Thymus (tissue), 14 donors: ENCODE measurements at places on chromosomes 5 and 9. TPM values are rescaled to one million over a fixed set of nuclear protein-coding genes. Genes with fewer than 3 reads are reported as not detected.

Gene CEL
- 3.2 TPM for polyA plus RNA-seq

Gene IFNB1
- polyA plus RNA-seq, result 0.11 TPM

Gene KDM3B
- polyA plus RNA-seq, result 40.0 TPM

Gene LYSMD3
- 13.5 TPM for polyA plus RNA-seq

Gene TAF1L
- polyA plus RNA-seq, result under 0.01 TPM

Gene BAAT
- 0.11 TPM for polyA plus RNA-seq

Gene HSPB3
- polyA plus RNA-seq, result 0.87 TPM

Gene MZB1
- polyA plus RNA-seq, result 380 TPM

DNA sequence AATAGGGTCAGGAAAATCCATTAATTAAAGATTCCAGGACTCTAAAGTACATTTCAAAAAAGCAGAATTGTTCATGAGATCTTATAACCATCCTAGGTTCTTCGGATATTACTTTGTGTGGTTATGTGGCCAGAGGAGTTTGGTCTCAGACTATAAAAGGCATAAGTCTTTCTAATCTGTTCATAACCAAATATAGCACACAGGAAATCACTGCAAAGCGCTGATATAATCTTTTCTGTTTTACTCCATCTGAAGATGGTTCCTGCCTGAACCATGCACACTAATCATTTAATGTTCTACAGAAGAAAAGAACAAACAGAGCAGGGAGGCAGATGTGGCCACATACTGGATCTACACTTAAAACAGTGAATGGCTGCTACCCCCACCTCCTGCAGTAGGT lies 182.8 kb downstream of the SEMA5A start:
- no peaks in the 10 kb centered on the region for H3K4me1 ChIP-seq
- no peak for DNase-seq
- H3K4me3 ChIP-seq, result no peak overlapping the region
- H3K27ac ChIP-seq, result no peak overlapping the region

GRCh38 chr9:137221506-137222111 lies 431 bp downstream of the RNF208 start:
- peaks cover 14% of the 10 kb centered on the region for H3K4me1 ChIP-seq
- H3K27me3 ChIP-seq, result peaks cover 44% of the 10 kb centered on the region
- H3K36me3 ChIP-seq, result peaks cover 3% of the 10 kb centered on the region
- no peak for DNase-seq
- no peak overlapping the region for H3K4me3 ChIP-seq

DNA sequence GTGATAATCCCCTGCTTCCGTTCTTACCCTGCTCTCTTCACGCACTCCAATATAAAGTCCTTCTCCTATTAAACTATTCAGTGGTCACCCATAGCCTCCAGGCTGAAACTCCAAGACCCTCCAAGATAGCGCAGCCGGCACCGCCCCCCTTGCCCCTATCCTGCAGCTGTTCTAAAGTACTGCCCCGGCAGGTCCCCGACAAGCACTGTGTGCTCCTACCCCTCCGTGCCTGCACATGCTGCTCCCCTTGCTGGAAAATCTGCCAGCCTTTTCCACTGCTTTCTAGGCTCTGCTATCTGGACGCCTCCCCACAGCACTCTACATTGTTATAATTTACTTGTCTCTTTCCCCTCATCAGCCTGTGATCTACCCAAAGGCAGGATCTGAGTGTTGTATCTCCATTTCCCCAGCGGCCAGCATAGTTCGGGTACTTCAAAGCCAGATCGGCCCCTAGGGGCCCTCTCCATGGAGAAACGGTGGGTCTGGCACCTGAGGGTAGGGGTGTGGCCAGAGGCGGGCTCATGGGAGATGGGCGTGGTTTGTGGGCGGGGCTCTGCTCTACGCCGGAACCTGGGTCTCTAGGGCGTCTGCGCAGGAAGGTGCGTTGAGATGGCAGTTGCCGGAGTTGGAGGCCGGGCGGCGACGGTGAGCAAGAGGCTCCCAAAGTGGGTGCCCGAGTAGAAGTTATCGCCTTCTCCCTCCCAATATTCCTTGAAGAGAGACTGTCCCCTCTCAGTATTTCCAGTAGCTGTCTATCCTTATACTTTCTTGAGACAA lies 83.5 kb upstream of the RUSC2 start:
- peaks cover 21% of the 10 kb centered on the region for H3K27me3 ChIP-seq
- no peak overlapping the region for H3K4me3 ChIP-seq
- H3K27ac ChIP-seq, result no peak overlapping the region
- peak; percentile 18 for DNase-seq

DNA sequence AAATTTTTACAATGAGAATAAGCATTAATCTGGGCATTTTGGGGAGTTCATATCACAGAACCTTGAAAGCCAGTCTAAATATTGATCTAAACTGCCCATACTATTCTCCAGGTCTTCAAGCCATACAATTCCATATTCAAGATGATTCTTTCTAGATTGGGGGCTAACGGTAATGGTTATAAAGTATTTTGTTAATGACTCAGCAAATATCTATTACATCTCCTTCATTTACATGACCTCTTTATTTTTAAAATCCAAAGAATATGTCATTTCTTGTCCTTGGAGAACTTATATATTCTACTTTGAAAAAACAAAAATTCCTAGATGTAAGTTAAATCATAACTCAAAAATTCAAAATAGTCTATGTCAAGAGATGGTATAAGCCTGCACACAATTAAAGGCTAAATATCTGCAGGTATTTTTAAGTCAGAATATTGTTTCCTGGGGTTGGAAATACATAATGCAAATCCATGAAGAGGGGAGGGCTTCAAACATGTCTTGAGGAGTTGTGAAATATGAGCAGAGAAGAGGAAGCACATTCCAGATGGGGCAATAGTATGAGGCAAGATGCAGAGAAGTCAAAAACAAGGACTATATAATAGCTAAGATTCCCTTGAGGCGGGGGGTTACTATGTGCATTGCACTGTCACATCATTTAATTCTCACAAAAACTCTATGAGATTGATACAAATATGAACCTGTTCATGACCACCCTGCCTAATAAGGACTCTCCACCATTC lies 526.4 kb downstream of the NR2F1-AS1 start:
- H3K27me3 ChIP-seq, result no peaks in the 10 kb centered on the region
- no peak for DNase-seq
- H3K4me1 ChIP-seq, result no peaks in the 10 kb centered on the region
- no peak overlapping the region for H3K27ac ChIP-seq
- no peaks in the 10 kb centered on the region for H3K36me3 ChIP-seq
- H3K4me3 ChIP-seq, result no peak overlapping the region

DNA sequence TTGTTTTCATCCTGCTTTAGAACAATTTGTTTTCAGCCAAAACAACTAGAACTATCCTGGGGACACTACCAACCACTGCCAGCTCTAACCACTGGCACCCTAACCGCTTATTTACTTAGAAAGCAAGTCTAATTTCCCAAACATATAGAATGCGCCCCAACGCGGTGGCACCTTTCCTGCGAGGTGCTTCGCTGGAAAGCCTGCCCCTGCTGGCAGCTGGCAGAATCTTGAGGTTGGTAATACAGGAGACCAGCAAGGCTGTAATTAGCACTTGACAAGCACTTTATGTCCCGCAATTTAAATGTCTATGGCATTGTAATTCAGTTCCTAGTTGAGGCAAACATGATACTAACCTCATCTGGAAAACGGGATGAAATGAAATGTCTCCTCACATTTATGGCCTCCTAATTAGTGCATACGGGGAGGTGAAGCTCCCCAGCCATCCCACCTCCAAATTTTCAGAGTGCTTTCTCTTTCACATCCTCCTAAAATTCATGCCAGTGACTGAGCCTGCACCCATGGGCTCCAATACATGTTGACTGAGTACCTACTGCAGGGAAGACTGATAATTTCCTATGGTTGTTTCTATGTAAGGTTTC lies 30.4 kb downstream of the GABBR2 start:
- H3K36me3 ChIP-seq, result no peaks in the 10 kb centered on the region
- H3K4me3 ChIP-seq, result no peak overlapping the region
- H3K4me1 ChIP-seq, result no peaks in the 10 kb centered on the region
- no peak overlapping the region for H3K27ac ChIP-seq
- no peak for DNase-seq
- peaks cover 6% of the 10 kb centered on the region for H3K27me3 ChIP-seq

DNA sequence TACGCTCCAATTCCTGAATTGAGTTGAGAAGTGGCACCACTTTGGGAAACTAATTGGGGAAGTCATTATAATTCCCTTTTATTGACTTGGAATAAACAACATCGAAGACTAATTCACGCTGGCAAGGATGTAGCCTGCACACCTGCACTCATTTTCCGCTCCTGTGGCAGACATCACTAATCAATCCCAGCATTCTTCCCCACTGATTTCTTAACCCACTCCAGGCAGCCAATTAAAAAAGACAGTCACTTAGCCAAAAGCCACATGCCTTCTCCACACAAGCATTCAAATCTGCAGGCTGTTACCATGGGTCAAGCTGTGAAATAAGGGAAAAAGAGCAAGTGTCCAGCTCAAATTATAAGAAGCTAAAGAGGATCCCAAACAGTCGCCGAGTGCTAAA lies 68.2 kb upstream of the HRH2 start:
- H3K27ac ChIP-seq, result no peak overlapping the region
- H3K4me3 ChIP-seq, result no peak overlapping the region
- DNase-seq, result no peak

- no peaks in the 10 kb centered on the region for H3K36me3 ChIP-seq
- H3K4me3 ChIP-seq, result no peak overlapping the region
- no peaks in the 10 kb centered on the region for H3K4me1 ChIP-seq
- H3K27ac ChIP-seq, result no peak overlapping the region
- DNase-seq, result no peak
Observed at GRCh38 chr5:137838976-137839375, 28.7 kb upstream of the MYOT start.

DNA sequence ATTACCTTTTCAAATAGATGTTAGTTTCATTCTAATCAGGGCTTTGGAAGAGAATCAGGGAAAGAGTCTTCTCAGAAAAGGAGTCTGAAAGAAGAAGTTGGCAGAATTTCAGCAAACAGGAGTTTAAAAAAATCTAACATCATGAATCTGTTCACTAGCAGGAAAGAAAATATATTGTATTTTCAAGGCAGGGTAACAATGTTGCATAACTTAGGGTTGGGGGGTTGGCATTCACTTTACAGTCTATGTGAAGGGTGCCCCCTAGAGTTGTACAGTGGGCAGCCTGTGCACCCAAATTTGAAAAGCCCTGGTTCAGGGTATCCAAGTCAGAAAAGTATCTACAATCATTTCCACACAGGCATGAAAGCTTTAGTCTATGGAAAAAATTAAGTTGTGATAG lies 348.4 kb upstream of the SLC30A5 start:
- H3K4me3 ChIP-seq, result no peak overlapping the region
- no peaks in the 10 kb centered on the region for H3K36me3 ChIP-seq
- H3K27ac ChIP-seq, result no peak overlapping the region
- DNase-seq, result peak; percentile 11

GRCh38 chr9:117403403-117403811 lies 11.4 kb downstream of the ASTN2 start:
- no peaks in the 10 kb centered on the region for H3K27me3 ChIP-seq
- DNase-seq, result no peak
- H3K4me3 ChIP-seq, result no peak overlapping the region
- no peaks in the 10 kb centered on the region for H3K4me1 ChIP-seq

DNA sequence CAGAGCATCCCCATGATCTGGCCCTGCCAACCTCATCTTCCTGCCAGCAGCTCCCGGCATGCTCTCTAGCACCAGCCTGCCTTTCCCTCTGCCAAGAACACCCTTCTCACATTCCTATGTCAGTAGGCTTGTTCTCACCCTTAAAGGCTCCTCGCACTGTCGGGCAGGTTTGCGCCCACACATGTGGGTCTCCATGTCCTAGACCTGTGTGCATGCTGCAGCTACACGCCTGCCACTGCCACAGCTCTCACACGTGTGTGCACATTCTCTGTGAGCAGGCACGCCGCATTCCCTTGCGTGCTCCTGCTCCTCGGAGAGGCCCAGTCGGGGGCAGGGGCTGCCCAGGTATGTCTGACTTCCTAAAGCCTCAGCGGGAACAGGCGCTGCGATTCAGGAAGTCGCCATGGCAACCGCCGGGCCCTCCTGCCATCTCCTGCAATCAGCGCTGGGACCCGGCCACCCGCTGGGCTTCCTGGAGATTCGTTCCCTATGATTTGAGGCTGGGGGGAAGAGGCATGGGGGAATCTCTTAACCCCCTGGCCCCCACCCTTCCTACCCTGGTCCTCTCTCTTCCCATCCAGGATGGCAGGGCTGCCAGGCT lies 28.1 kb downstream of the NDUFA8 start:
- H3K36me3 ChIP-seq, result no peaks in the 10 kb centered on the region
- H3K4me1 ChIP-seq, result no peaks in the 10 kb centered on the region
- no peak overlapping the region for H3K4me3 ChIP-seq
- peaks cover 12% of the 10 kb centered on the region for H3K27me3 ChIP-seq
- DNase-seq, result no peak

DNA sequence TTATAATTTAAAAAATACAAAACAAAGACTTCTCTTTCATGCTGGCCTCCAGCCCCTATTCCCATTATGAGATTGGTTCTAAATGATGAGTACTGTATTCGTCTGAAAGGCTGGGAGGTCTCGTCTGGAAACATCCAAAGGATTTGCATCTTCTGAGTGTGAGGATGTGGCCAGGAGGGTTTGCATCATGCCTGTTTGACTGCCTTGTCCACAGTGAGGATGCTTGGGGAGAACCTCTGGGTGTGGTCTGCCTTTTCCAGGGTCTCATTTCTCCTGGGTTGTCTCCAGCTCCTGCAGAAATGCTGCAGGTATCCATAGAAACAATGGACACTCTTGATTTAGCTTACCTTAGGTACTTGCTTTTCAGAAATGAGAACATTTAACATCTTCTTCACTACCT lies 26.4 kb upstream of the CXCL14 start:
- no peaks in the 10 kb centered on the region for H3K4me1 ChIP-seq
- no peak for DNase-seq
- no peaks in the 10 kb centered on the region for H3K36me3 ChIP-seq
- no peaks in the 10 kb centered on the region for H3K27me3 ChIP-seq
- no peak overlapping the region for H3K4me3 ChIP-seq
- no peak overlapping the region for H3K27ac ChIP-seq

GRCh38 chr5:145825751-145826180 lies 9.4 kb downstream of the PRELID2 start:
- H3K27ac ChIP-seq, result no peak overlapping the region
- no peaks in the 10 kb centered on the region for H3K4me1 ChIP-seq
- H3K36me3 ChIP-seq, result no peaks in the 10 kb centered on the region
- DNase-seq, result peak; percentile 12
- H3K4me3 ChIP-seq, result no peak overlapping the region

- no peak overlapping the region for H3K27ac ChIP-seq
- no peak overlapping the region for H3K4me3 ChIP-seq
- no peaks in the 10 kb centered on the region for H3K36me3 ChIP-seq
- DNase-seq, result no peak
- H3K27me3 ChIP-seq, result peaks cover 12% of the 10 kb centered on the region
Observed at GRCh38 chr5:173320259-173320658, 8.0 kb downstream of the STC2 start.

GRCh38 chr5:3394891-3395599 lies 200.6 kb upstream of the IRX1 start:
- no peaks in the 10 kb centered on the region for H3K36me3 ChIP-seq
- H3K27me3 ChIP-seq, result no peaks in the 10 kb centered on the region
- no peaks in the 10 kb centered on the region for H3K4me1 ChIP-seq
- no peak overlapping the region for H3K4me3 ChIP-seq
- DNase-seq, result no peak
- H3K27ac ChIP-seq, result no peak overlapping the region

DNA sequence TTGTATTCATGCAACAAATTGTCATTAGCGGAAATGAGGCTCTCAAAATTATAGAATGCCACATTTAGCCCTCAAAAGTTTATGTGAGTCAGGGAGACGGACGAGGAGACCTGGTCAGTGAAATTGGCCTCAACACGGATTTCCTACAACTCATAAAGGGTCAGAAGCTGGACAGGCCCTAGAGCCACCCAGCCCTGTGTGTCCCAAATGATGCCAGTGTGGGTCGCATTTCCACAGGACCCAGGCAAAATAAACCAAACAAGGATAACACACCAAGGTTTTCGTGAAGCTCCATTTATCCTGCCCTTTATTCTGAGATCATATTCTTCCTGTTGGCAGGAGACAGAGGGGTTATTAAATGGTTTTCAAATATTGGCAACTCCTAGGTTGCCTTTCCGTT lies 72.0 kb upstream of the COL5A1 start:
- H3K36me3 ChIP-seq, result no peaks in the 10 kb centered on the region
- no peak overlapping the region for H3K4me3 ChIP-seq
- DNase-seq, result no peak
- H3K27ac ChIP-seq, result no peak overlapping the region
